ENCODE measurements at places on chromosomes 6 and 20.

- DNase-seq: no peak
These were observed 383.4 kb downstream of the PAX1 start for GRCh38 chr20:22088882-22089281.

GRCh38 chr6:1324936-1325335 is 13.0 kb downstream of the FOXQ1 start:
- DNase-seq: no peak

- DNase-seq: no peak
These were observed 107.2 kb downstream of the TOX2 start for GRCh38 chr20:44021900-44022299.

DNA sequence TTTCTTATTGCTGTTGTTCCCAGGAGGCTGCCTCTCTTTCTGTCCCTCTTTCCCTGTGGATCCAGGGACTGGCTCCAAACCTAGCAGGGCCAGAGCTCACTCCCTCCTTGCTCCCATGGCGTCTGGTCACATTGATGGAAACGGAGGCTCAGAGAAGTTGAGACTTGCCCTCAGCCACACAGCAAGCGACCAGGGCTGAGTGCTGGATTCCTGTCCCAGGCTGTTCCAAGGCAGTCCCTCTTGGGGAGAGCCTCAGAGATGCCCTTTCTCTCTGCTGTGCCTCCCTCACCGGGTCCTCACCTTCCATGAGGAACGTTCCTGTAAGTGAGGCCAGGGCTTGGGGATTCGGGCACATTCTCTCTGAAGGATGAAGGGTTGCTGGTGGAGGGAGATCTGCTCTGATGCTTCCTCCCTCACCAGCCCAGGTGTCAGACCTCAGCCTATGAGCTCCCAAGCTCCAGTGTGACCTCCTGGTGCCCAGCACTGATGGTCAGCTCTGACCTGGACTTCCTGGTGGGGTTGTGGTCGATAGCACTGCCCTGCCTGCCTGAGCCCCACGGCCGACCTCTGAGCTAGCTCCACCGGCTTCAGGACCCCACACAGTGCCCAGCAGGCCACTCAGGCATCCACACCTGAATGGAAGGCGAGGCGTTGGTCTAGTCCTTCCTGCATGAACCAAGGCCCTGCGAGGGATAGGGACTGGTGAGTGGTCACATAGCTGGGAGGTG is 26.8 kb downstream of the SUN5 start:
- DNase-seq: no peak

GRCh38 chr6:63856271-63856670 is 220.7 kb downstream of the PHF3 start:
- no peak for DNase-seq

GRCh38 chr6:41199552-41200246 is 1.2 kb downstream of the TREML2 start:
- no peak for DNase-seq

DNA sequence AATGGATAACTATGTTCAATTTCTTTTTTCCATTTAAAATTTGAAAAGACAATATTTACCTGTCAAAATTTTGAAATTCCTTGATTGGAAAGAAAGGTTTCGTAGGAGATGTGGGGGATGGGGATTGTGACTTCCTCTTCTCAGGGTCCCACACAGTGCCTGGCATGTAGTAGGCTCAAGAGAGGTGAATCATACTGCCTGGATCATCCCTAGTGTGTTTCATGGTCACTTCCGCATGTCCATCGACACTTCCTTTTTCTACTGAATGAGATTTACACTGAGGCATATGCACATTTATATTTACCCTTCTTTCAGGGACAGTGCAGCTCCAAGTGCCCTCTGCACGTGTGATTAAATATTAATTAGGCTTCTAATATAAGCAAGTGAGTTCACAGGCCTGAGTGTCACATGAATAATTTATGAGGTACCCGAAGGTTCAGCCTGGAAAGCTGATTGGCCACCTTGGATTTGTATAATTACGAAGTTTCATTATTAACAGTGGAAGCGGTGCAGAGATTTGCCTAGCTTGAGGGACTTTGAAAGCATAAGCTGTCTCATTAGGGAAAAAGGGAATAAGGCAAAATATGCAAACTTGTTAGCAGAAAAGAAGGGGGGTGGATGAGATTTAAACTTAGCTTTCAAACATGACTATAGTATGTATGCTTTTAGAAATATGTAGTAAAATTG is 177.5 kb upstream of the MMS22L start:
- DNase-seq: no peak

DNA sequence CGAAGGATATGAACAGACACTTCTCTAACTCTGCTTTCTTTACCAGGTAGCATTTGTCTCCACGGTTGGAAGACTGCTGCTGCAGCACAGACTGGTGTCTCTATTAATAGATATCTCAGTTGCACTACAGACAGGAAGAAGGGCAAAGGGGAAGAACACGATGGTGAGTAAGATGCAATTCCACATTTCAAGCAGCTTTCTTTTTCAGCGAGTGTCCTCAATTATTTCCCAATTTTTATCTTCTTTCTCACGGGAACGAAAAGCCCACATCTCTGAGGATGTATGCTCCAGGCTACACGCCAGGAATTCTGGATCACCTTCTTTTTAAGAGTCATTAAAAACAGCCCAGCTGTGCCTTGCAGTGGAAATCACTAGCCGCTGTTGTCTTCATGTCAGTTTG is 311.6 kb upstream of the ECI2 start:
- DNase-seq: no peak

DNA sequence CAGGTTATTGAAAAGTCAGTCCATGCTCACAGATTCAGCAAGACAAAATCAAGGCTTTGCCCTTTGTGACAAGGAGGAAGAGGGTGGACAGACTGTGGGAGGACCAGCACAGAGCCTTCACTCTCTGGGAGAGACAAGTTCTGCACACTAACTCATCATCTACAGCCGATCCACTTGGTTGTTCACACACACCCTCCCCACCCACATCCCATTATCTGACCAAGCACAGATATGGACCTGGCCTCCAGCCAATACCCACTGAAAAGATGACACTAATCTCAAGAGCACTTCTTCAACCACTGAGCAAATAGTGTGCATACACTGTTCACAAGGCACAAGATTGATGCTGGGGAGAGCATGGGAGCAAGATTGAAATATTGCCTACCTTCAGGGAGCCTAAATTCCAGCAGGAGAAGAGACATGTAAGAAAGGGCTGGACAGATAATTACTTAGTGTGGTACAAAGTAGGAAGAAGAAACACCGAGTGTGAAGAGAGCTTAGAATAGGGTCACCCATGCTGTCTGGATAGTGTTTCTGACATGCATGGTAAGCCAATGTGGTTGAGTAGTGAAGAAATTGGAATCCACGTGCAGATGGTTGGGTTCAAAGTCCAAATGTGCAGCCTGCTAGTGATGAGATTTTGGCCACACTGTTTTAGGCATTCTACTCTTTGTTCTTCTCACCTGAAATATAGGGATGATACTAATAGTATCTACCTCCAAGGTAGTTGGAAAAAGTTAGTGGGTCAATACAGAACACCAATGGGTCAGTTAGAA is 21.7 kb upstream of the IL17A start:
- DNase-seq: no peak

DNA sequence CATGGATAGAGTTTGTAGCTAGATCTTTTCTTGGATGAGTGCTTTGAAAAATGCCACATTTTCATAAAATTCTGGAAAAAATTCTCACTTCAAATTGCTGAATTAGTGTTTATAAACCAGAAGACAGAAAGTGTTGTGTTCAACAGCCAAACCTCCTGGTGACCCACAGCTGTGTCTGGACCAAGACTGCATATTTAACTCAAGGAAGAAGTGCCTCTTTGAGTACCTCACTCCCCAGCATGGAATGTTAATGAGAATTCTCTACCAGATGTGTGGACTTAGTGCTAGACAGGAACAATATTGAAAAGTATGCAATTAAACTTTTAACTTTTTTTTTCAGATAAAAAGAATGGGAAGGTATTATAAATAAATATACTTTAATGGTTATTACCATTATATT is 609.3 kb downstream of the COL12A1 start:
- DNase-seq: no peak

- no peak for DNase-seq
These were observed 151.0 kb downstream of the VEGFA start for GRCh38 chr6:43921039-43921438.

GRCh38 chr6:128599036-128599435 is 78.6 kb upstream of the PTPRK start:
- DNase-seq: no peak

- DNase-seq: no peak
These were observed 142.0 kb downstream of the UST start for GRCh38 chr6:148888856-148889255.

DNA sequence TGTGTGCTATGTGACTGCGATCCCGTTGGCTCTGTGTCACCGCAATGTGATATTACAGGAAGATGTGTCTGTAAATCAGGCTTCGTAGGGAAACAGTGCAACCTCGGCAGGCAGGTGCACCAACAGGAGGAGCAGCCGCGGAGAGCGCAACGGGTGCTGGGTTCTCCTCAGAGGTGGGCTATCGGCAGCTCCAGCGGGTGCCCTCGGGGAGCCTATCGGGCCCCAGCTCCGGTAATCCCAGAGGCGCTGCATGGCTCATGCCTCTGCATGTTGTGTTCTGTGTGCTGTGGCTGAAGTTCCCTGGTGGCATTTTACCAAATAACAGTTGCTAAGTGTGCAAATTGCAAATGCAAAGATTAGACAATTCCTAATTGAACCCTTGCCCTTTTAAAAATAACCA is 409.9 kb downstream of the LAMA2 start:
- no peak for DNase-seq

DNA sequence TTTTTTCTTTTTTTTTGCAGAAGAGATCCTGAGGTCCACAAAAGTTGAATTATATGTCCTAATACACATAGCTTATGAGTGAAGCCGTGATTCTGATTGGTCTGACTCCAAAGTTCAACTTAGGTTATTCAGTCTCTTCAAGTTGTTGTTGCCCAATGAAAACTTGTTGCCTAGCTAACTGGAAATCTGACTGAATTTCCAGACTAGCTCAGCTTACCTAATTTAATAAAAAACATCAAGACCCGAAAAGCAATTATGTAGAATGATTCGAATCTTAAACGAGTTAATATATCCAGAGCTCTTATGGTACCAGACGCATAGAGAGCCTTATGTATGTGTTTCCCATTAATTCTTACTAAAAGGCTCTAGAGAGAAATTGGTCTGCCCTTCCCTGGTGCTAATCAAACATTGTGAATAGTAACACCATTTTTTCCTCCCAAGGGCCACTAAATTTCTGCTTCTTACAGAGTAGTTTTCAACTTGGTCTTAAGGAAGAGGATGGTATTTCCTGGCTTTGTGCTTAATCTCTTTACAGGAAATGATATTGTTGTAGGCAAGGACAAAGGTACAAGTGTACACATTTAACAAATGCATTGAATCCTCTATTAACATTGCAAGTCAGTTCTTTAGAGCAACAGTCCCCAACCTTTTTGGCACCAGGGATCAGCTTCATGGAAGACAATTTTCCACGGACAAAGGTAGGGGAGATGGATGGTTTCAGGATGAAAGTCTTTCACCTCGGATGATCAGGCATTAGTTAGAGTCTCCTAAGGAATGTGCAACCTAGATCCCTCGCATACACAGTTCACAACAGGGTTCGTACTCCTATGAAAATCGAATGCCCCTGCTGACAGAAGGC is 107.9 kb downstream of the TSHZ2 start:
- DNase-seq: no peak

- no peak for DNase-seq
These were observed 1189.3 kb upstream of the CITED2 start for GRCh38 chr6:140563728-140564127.

GRCh38 chr20:14012671-14013070 is 17.4 kb downstream of the MACROD2 start:
- DNase-seq: no peak

DNA sequence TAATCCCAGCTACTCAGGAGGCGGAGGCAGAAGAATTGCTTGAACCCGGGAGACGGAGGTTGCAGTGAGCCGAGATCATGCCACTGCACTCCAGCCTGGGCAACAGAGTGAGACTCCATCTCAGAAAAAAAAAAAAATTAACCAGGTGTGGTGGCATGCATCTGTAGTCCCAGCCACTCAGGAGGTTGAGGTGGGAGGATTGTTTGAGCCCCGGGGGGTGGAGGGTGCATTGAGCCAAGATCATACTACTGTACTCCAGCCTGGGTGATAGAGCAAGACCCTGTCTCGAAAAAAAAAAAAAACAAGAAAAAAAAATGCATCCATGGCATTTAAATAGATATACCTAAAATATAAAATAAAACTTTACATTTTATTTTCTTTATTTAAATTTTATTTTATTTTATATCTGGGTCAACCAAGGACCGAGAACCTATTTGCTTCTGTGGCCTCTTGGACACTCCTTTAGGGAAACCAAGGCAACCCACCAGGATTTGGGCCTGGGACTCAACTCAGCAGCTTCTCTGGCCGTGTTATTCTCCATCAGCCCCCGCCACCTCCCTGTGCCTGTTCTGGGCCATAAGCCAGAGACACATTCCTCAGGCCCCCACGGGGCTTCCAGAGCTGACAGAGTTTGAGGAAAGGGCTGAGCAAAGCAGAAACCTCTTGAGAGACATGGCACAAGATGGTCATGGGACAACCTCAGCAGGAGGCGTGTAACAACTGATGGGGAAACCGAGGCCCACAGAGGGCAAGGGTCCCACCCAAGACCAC is 6.2 kb downstream of the SNTA1 start:
- DNase-seq: no peak

DNA sequence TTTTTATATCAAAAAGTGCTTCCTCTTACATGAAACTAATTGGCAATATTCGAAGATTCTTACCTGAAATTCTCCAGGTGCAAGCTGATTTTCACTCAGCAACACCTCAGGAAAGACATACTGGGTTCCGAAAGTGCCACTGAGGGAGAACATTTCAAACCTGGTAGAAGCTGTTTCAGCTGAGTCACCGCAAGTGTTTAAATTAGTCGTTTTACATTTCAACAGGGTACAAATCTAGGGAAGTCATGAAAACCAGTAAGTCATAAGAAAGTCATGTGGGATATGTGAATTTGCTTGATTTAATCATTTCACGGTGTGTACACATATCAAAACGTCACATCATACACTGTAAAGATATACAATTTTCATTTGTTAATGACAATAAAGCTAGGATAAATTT is 25.3 kb upstream of the TAAR1 start:
- no peak for DNase-seq

GRCh38 chr6:12313306-12313991 is 23.3 kb downstream of the EDN1 start:
- DNase-seq: no peak

DNA sequence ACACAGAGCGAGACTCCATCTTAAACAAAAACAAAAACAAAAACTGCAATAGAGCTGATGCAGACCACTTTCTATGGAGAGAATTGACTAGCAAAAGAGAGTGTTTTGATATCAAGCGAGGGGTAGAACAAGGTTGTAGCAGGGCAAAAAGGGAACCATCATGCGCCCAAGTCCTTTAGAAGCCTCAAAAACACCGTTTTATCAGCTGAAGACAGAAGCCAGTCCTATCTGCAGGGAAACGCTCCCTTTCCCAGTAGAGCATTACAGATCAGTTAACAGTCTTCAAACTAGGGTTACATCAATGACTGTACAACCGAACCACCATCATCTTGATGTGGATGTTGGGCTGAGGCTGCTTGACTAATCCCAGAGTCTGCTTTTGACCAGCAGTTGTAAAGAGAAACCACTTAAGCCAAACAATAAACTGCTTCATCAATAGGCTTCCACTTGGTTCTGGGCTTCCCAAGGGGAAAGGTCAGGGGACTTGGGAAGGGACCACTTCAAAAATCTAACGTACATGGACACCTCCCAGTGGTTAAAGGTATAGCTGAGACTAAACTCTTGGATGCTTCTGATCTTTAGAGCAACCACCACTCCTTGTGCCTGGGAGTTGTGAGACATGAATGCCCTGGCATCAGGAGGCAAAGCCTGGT is 59.6 kb upstream of the SPDEF start:
- no peak for DNase-seq

All from stimulated activated CD4-positive, alpha-beta T cell treated with anti-CD3 and anti-CD28 coated beads, Interleukin-1b, Interleukin-23, amount 100 ng/mL, for 1 hour (primary cell).